Stimulated activated CD4-positive, alpha-beta T cell treated with anti-CD3 and anti-CD28 coated beads, Interleukin-2, amount 100 ng/mL, for 48 hours (primary cell): ENCODE measurements at places on chromosomes 12 and 14.

- DNase-seq = no peak
Observed at GRCh38 chr14:58875613-58876012, 237.9 kb downstream of the DACT1 start.

DNA sequence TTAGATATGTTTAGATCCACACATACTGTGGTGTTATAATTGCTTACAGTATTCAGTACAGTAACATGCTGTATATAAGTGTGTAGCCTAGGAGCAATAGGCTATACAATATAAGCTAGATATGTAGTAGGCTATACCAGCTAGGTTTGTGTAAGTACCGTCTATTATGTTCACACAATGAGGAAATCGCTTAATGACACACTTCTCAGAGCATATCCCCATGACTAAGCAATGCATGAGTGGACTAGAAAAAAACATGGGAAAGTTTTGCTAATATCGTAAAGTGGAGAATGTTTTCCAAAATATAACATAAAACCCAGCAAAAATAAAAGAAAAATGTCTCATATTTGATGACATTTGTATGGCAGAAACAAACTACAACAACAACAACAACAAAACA, 27.3 kb downstream of the AKAP3 start:
- no peak for DNase-seq

- DNase-seq = no peak
Observed at GRCh38 chr12:65466911-65467310, 188.4 kb downstream of the MSRB3 start.

DNA sequence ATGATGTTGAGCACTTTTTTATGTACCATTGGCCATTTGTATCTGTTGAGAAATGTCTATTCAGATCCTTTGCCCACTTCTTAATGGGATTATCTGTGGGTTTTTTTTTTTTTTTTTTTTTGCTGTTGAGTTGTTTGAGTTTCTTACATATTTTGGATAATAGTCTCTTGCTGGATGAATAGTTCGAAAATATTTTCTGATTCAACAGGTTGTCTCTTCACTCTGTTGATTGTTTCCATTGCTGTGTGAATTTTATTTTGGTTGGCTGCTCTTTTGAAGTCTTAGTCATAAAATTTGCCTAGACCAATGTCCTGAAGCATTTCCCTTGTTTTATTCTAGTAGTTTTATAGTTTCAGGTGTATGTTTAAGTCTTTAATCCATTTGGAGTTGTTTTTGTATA, 64.5 kb downstream of the CAND1 start:
- no peak for DNase-seq

GRCh38 chr12:24728366-24728765, 220.5 kb downstream of the BCAT1 start:
- no peak for DNase-seq

DNA sequence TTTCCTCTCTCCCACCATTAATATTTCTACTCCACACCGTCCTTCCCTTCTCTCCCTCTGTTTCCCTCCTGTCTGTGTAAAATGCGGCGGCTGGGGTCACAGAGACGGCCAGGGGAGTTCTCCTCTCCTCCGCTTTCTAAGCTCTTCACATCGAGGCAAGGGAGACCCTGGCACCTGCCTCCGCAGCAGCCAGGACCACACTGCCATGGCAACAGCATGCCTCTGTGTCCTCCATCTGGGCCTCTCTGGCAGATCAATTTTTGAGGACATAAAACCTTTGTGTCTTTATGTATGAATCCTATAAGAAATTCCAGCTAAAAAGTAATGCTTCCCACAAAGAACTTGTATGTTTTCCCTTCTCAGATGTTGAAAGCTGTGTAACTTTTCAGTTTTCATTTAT, 41.4 kb downstream of the DYRK4 start:
- no peak for DNase-seq

GRCh38 chr12:71107936-71108335, 49.9 kb downstream of the TSPAN8 start:
- DNase-seq = no peak

DNA sequence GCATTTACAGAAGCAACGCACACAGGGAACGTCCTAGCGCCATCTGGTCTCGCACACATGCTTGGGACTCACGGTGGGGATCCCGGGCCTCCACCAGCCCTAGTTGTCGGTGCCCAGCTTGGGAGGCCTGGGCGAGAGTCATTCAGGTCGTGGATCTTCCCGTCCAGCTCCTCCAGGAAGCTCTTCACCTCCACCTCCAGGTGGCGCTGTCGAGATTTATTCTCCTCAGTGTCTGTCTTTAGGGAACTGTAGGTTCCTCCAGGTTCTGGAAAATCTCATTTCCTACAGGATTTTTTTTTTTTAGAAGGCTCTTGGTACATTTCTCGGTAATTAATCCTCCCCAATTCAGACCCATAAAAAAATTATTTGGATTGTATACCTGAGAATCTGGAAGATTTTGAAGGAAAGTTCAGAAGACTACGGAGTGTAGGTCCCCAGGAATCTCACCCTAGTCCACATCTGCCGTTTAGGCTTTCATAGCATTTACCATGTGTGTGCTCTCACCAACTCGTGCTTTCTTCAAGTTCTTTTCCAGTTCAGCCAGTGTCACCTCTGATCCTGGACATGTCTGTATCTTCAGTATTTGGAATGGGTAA, 910.0 kb downstream of the TMEM121 start:
- DNase-seq = peak; percentile 77

DNA sequence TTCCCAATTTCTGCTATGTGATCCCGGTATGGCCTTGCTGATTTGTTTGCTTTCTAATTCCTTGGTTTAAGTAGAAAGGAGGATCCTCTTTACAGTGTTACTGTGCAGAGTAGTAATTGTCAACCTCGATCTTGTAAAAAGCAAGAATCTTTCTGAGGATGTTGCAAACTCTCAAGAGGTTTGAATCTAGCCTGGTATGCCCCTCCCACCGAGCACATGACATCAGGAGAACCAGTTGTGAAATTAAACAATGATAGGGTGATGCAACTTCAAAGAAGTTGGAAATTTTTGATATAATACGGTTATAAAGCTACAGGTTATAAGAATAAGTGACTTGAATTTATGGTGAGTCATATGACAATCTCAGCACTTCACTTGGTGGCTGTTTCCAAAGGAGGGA, 35.0 kb upstream of the FUT8 start:
- DNase-seq = no peak

DNA sequence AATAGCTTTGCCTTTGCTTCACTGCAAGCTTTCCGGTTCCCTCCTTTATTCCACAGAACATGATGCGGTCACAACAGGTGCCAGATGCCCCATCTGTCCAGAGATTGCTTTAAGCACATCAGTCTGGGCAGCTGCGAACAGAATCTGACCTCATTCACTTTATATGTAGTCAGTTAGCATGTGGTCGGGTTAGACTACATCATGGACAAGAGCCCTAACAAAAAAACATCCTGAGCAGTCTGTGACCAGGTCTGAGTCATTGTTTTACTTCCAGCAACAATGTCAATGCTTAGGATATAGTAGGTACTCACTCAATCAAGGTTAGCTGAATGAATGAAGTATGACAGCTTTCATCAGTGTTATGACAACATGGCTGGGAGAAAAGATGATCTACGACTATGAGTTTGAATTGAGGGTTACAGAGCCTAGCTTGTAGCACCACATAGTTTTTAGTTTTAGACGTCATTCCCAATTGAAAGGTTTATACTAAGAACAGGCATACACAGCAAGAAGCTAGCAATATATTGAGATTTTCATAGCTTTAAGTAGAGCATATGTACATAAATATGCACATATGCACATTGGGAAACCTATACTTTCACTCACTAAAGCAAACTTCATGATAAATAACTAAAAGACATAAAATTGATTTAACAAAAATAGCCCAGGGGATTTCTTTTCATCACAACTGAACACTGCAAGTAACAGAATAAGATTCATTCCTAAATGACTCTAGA, 64.2 kb upstream of the TMCC3 start:
- DNase-seq = no peak
